ENCODE measurements at places on chromosomes 3 and 15. TPM values are rescaled to one million over a fixed set of nuclear protein-coding genes. Genes with fewer than 3 reads are reported as not detected.

The RASGRF1 gene
- not detected for total RNA-seq

DNA sequence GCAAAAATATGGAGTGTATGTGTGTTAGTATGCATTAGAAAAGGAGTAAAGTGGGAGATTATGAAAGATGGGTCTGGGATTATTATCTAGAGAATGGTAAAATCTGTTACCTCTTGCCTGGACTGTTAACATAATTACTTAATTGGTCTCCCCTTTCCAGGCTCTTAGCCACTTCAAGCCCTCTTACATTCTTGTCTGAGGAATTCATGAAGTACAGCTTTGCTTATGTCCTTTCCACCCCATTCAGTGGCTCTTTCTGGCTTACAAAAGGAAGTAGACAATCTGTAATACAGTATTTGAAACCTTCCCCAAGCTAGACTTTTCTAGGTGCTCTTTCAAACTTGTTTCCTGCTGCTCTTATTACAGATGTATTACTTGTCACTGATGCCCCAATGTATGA is 129.8 kb downstream of the MBNL1 start:
- DNase-seq, result no peak

- DNase-seq, result no peak
These were observed 76.6 kb upstream of the PRTG start for GRCh38 chr15:55819397-55820034.

The MB21D2 gene
- total RNA-seq, result 7.2 TPM

DNA sequence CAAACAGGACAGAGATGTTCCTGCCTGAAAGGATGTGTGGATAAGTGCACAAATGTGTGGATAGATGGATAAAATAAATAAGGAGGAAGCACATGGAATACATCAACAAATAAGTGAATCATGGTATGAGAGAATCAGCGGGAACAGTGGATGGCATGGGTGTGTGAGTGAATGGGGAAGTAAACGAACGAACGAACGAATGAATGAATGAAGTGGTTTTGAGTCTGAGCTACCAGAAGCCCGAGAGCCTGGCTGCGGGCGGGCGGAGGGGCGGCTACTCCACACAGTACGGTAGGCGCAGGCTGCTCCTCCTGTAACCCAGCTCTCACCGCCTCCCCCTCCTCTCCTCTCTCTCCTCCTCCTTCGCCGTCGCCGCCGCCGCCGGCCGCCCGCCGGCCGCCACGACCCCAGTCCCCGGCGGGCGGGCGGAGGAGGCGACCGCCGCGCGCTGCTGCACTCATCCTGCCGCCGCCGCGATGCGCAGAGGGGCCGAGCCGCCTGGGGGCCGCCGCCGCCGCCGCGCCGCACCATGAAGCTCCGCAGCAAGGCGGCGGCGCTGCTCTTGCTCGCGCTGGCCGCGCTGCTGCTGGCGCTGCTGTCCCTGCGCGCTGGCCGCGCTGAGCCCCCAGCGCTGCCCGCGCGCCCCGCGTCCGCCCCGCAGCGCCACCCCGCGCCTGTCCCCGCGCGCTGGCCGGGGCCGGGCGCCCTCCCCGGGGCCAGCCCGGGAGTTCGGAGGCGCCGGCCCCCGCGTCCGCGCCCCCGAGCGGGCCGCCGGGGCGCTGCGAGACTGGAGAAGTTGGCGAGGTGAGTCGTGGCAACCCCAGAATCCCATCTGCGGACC is at the start of gene GXYLT2:
GXYLT2 (plus strand) TSS at position 342 of the 841 bp plus-strand sequence; CDS start at position 530, 188 bp downstream.
- peak; percentile 40 for DNase-seq

The SCN5A gene
- total RNA-seq, result 0.08 TPM

GRCh38 chr15:61033319-61033718 is 195.8 kb downstream of the RORA start:
- DNase-seq, result no peak

DNA sequence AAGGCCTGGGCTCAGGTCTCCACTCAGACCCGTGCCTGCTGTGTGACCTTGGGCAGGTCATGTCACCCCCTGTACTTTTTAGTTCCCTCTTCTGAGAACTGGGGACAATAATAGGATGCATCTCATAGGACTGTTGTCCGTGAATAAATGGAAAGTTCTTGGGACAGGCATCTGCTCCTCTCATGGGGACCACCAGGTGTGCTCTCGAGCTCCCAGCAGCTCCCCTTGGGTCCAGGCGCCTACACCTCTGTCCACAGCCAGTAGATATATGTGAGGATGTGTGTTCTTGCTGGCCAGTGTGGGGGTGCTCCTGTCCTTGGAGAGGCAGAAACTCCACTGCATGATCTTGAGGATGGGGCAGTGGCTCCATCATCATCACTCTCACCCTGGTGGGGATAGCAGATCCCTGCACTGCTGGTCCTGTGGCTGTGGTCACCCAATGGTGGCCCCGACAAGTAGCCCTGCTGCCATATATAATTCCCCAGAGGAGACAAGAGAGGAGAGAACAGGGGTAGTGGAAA is 257.6 kb upstream of the TLE3 start:
- DNase-seq, result peak; percentile 14

The NPAP1 gene
- not detected for total RNA-seq

All from activated CD8-positive, alpha-beta T cell treated with anti-CD3 and anti-CD28 coated beads, Interleukin-2, amount 10 ng/mL, durations not matched to agents 7 days and 5 days (primary cell).